ENCODE measurements at places on chromosomes 12 and 14.

DNA sequence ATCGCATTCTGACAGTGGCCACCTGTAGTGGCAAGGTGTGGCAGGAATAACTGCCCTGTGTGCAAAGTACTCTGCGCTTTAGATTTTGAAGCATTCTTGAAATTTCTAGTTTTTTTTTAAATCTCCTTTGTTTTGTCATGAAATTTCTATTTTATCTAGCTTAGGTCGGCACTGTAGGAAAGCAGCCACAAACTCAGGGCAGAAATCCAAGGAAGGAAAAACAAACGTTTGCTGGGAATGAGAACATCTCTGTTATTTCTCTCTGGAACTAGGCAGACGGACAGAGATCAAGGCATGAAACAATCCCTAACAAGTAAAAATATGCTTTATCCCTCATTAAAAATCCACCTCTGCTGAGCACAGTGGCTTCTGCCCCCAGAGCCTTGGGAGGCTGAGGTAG lies 1.3 kb upstream of the NR2C1 start:
- DNase-seq: no peak

- DNase-seq: no peak
Measured at GRCh38 chr14:32571995-32572866, 243.1 kb downstream of the AKAP6 start.

DNA sequence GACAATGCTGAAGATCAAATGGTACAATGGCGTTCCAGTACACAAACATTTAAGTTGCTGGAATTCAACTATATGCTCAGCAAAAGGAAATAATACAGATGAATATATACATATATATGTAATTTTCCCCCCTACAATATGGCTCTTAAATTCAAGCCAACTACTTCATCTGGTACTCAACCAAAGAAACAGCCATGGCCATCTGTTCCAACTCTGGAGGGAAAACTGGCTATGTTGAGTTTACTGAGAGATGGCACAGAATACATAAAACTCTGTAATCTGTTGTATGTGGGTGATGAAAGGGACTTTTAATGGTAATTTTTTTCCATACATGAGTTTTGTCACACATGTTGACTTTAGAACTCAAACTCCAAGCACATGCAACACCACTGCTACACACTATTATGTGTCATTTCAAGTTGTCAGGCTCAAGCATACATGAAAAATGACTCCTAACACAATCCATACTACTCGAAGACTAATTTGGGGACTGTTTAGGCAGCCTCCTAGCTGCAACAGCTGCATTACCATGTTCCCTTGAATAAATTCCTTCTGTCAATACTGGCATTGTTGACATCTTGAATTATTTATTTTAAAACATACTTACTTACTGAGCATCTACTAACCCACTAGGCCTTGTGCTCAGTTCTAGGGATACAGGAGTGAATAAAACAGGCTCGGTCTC lies 38.2 kb upstream of the MAP3K9 start:
- no peak for DNase-seq

GRCh38 chr14:75711796-75712211 lies 50.8 kb downstream of the TTLL5 start:
- DNase-seq: no peak
